ENCODE measurements at places on chromosomes 4 and X. TPM values are rescaled to one million over a fixed set of nuclear protein-coding genes. Genes with fewer than 3 reads are reported as not detected.

The BANK1 gene
- total RNA-seq: not detected

The ASB12 gene
- total RNA-seq: 0.85 TPM

The CT45A1 gene
- total RNA-seq: not detected

GRCh38 chrX:68286076-68286475, 147.2 kb downstream of the OPHN1 start:
- H3K27ac ChIP-seq: no peak overlapping the region
- no peaks in the 10 kb centered on the region for H3K4me1 ChIP-seq
- DNase-seq: no peak
- no peaks in the 10 kb centered on the region for H3K27me3 ChIP-seq

- no peak overlapping the region for H3K27ac ChIP-seq
- H3K4me1 ChIP-seq: peaks cover 22% of the 10 kb centered on the region
- no peak for DNase-seq
- H3K27me3 ChIP-seq: no peaks in the 10 kb centered on the region
- no peaks in the 10 kb centered on the region for H3K36me3 ChIP-seq
- H3K4me3 ChIP-seq: no peak overlapping the region
Measured at GRCh38 chr4:16155528-16156169, 70.6 kb downstream of the TAPT1 start.

DNA sequence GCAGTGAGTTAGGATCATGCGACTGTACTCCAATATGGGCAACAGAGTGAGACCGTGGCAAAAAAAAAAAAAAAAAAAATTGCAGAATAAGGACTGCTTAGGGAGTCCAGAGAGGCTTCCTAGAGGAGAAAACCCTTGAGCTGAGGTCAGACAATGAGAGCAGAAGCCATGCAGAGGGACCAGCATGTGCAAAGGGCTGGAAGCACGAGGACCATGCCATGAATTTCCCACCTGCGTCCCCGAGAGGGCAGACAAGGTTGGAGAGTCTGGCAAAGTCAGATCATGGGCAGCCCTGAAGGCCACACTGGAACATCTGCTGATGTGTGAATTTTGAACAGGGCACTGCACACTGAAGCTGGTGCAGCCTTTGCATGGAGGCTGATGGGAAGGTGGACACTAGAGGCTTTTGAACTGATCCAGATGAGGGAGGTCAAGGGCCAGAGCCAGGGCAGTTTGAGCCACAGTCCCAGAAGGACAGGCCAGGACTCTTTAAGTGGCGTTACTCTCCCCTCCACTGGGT, 6.5 kb upstream of the JAKMIP1 start:
- no peak overlapping the region for H3K4me3 ChIP-seq
- DNase-seq: no peak
- no peaks in the 10 kb centered on the region for H3K27me3 ChIP-seq
- H3K27ac ChIP-seq: no peak overlapping the region
- no peaks in the 10 kb centered on the region for H3K4me1 ChIP-seq

DNA sequence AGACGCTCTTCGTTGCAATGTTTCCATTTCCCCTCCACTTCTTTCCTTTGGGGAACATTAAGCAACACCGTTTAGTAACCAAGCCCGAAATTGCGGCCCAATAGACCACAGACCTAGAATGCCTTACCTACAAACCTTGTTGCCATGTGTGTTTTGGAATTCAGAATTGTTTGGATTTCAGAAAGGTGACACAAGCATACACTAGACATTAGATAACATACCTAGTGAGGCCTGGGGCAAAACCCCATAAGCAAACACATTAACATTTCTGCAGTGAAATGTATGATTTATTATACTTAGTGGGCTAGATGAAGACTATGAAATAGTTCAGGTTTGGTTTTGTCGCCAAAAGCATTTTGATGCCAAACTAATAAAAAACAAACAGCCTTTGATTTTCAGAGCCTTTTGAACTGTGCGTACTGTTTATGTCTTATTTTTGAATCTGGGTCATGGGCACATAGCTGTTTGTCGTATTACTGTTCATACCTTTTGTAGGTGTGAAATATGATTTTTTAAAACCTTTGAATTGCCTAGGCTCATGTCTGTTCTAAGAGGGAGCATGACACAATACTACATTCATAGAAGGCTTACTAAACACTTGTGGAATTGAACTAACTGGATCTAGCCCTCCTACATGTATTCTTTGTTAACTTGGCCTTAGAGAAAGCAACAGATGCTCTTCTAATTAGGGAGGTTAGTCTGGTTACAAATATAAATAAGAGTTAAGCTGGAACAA, 88.6 kb upstream of the TMEM164 start:
- H3K27ac ChIP-seq: no peak overlapping the region
- DNase-seq: no peak
- H3K27me3 ChIP-seq: no peaks in the 10 kb centered on the region
- no peaks in the 10 kb centered on the region for H3K36me3 ChIP-seq
- no peaks in the 10 kb centered on the region for H3K4me1 ChIP-seq

DNA sequence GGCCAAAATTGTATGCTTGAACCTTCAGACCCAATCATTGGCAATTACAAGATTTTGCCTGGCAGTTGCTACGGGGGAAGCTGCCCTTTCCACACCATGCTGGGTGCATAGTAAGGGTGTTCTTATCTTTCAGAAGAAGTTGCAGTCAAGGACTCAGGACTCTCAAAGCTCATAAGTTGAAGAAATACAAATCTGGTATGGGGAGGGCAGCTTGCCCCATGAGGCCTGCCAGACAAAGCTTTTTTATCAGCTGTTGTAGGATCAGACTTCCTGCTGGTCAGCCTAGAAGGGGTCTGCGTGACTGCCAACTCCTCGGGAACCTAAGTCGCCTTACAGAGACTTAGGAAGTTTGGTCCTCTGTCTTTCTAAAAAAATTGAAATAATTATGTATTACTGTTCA, 174.9 kb upstream of the TECRL start:
- no peaks in the 10 kb centered on the region for H3K27me3 ChIP-seq
- no peaks in the 10 kb centered on the region for H3K36me3 ChIP-seq
- H3K27ac ChIP-seq: no peak overlapping the region
- no peaks in the 10 kb centered on the region for H3K4me1 ChIP-seq
- DNase-seq: no peak

DNA sequence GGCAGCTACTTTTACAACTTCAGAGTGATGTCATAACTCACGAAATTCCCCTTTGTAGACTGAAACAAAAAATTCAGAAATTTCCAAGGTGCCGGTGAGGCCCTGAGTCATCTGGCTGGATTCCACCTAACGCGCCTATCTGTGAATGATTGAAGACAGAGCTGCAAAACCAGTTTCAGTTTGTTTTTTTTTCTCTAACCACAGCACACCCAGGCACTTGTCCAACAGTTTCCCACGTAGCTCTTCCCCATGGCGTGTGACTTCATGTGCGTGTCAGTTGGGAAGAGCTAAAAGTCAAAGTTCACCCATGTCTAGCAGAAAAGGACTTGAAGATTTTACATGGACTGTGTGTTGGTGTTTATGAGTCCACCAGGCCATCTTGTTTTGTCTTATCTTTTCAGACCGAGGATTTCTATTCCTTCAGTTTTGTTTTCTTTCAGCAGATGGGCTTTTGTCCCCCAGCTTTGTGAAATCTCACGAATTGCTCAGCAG, 16.4 kb downstream of the TCEANC start:
- no peaks in the 10 kb centered on the region for H3K36me3 ChIP-seq
- H3K27ac ChIP-seq: peak overlapping the region; percentile 67
- H3K27me3 ChIP-seq: no peaks in the 10 kb centered on the region
- H3K4me1 ChIP-seq: peaks cover 12% of the 10 kb centered on the region
- peak; percentile 66 for DNase-seq

DNA sequence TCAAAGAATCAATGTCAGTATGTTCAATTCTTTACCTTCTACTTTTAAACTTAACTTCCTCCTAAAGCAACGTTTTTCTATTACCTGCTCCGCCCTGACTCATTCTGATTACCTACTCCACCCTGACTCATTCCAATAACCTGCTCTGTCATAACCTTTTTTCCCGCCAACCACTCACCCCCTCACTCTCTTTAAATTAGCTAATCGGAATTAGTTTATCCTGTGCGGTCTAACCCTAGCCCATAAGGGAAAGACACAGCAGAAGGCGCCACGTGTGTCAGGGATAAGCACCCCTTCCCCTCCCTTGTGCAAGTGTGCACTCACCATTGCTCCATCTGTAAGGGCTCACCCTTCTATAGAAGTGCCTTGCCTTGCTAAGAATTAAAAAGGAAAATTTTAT, 64.4 kb downstream of the EIF4E start:
- H3K36me3 ChIP-seq: no peaks in the 10 kb centered on the region
- H3K27ac ChIP-seq: no peak overlapping the region
- no peak for DNase-seq
- H3K27me3 ChIP-seq: no peaks in the 10 kb centered on the region
- no peaks in the 10 kb centered on the region for H3K4me1 ChIP-seq
- no peak overlapping the region for H3K4me3 ChIP-seq

GRCh38 chrX:47422444-47422843, 52.1 kb downstream of the ZNF157 start:
- no peaks in the 10 kb centered on the region for H3K27me3 ChIP-seq
- no peaks in the 10 kb centered on the region for H3K36me3 ChIP-seq
- no peak overlapping the region for H3K27ac ChIP-seq
- no peak for DNase-seq
- H3K4me3 ChIP-seq: no peak overlapping the region

- H3K27me3 ChIP-seq: no peaks in the 10 kb centered on the region
- DNase-seq: no peak
- no peak overlapping the region for H3K4me3 ChIP-seq
- no peaks in the 10 kb centered on the region for H3K36me3 ChIP-seq
Measured at GRCh38 chr4:173076903-173077634, 91.5 kb upstream of the GALNT7 start.

DNA sequence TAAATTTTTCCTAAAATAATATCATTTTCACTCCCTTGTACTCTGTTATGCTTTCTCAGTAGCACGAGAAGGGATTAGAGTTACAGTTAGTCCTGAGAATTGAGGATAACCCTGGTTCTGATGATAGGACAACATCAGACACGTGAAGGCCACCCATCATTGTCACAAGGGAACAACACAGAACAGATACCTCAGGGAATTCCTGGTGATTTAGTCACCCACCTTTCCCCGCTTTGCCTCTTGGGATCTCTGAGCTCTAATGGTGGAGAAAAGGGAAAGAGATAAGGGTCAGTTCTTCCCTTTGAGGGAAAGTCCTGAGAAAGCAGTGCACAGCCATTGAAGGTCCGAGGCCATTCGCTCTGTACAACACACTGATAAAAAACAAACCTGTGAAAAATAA, 112.3 kb upstream of the GALNT7 start:
- H3K4me3 ChIP-seq: no peak overlapping the region
- H3K27me3 ChIP-seq: no peaks in the 10 kb centered on the region
- H3K4me1 ChIP-seq: no peaks in the 10 kb centered on the region
- no peak overlapping the region for H3K27ac ChIP-seq

DNA sequence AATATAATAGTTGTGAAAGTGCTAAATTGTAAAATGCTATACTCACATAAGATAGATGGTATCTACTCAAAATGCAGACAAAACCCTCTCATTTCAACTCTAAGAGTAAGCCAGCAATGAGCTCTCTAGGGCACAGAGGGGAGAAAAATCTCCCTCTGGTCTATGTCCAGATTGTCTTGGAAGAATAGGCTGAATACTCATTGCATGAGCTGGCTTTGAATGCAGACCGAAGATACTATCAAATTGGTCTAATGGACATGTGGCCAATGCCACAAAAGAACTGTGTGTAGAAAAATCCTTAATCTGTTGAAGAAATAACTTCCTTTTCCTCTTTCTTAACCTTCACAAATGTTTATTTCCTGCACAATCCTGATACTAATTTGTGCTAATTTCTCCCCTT, 3.5 kb downstream of the ZXDA start:
- no peaks in the 10 kb centered on the region for H3K27me3 ChIP-seq
- no peaks in the 10 kb centered on the region for H3K36me3 ChIP-seq
- DNase-seq: no peak
- H3K4me3 ChIP-seq: no peak overlapping the region
- peak overlapping the region; percentile 45 for H3K27ac ChIP-seq
- H3K4me1 ChIP-seq: peaks cover 35% of the 10 kb centered on the region

- H3K4me1 ChIP-seq: no peaks in the 10 kb centered on the region
- H3K27ac ChIP-seq: no peak overlapping the region
- no peak overlapping the region for H3K4me3 ChIP-seq
- H3K27me3 ChIP-seq: no peaks in the 10 kb centered on the region
Measured at GRCh38 chr4:102139132-102139573, 206.1 kb downstream of the SLC39A8 start.

- H3K4me3 ChIP-seq: no peak overlapping the region
- no peaks in the 10 kb centered on the region for H3K4me1 ChIP-seq
- no peaks in the 10 kb centered on the region for H3K27me3 ChIP-seq
- DNase-seq: no peak
- H3K36me3 ChIP-seq: no peaks in the 10 kb centered on the region
Measured at GRCh38 chr4:57442831-57443291, 332.7 kb upstream of the IGFBP7 start.

DNA sequence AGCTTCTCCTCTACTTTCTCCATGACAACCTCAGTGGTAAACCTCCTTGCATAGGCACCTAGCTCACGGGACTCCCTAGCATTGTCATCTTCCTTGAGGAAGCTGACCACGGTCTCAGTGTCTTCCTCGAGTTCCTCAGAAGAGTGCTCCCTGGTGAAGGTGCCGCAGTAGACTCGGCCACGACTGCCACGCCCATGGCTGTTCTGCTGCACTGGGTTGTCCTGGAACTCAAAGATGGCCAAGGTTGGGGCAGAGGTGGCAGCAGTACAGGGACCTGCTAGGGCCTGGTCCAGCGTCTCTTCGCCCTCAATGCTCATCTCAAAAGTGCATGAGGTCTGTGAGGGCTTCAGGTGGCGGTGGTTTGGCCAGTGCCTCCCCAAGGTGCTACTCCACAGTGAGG, 147.9 kb upstream of the ARHGEF9 start:
- no peak overlapping the region for H3K4me3 ChIP-seq
- H3K4me1 ChIP-seq: no peaks in the 10 kb centered on the region
- no peak overlapping the region for H3K27ac ChIP-seq
- H3K36me3 ChIP-seq: no peaks in the 10 kb centered on the region
- DNase-seq: no peak
- H3K27me3 ChIP-seq: no peaks in the 10 kb centered on the region

DNA sequence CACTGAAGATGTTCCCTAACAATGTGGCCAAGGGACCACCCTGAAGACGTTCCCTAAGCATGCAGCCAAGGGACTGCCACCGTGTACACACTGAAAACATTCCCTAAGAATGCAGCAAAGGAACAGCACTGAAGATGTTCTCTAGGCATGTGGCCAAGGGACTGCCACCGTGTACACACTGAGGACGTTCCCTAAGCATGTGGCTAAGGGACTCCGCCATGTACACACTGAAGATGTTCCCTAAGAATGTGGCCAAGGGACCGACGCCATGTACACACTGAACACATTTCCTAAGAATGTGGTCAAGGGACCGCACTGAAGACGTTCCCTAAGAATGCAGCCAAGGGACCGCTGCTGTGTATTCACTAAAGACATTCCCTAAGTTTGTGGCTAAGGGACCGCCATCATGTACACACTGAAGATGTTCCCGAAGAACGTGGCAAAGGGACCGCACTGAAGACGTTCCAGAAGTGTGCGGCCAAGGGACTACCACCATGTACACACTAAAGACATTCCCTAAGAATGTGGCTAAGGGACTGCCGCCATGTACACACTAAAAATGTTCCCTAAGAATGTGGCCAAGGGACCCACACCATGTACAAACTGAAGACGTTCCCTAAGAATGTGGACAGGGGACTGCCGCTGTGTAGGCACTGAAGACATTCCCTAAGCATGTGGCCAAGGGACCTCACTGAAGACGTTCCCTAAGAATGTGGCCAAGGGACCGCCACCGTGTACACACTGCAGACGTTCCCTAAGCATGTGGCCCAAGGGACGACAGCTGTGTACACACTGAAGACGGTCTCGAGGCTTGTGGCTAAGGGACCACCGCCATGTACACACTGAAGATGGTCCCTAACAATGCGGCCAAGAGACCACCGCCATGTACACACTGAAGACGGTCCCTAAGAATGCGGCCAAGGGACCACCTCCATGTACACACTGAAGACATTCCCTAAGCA, 54.8 kb downstream of the DHRSX start:
- H3K27ac ChIP-seq: no peak overlapping the region
- no peak overlapping the region for H3K4me3 ChIP-seq
- no peaks in the 10 kb centered on the region for H3K36me3 ChIP-seq
- H3K4me1 ChIP-seq: no peaks in the 10 kb centered on the region
- no peaks in the 10 kb centered on the region for H3K27me3 ChIP-seq
- no peak for DNase-seq
